ENCODE measurements at places on chromosomes 5 and 9.

GRCh38 chr5:139212486-139212885 is 14.3 kb upstream of the SIL1 start:
- no peak for DNase-seq

GRCh38 chr9:78792745-78793144 is 495.8 kb downstream of the PSAT1 start:
- DNase-seq: no peak

GRCh38 chr5:144548936-144549335 is 378.3 kb downstream of the KCTD16 start:
- no peak for DNase-seq

DNA sequence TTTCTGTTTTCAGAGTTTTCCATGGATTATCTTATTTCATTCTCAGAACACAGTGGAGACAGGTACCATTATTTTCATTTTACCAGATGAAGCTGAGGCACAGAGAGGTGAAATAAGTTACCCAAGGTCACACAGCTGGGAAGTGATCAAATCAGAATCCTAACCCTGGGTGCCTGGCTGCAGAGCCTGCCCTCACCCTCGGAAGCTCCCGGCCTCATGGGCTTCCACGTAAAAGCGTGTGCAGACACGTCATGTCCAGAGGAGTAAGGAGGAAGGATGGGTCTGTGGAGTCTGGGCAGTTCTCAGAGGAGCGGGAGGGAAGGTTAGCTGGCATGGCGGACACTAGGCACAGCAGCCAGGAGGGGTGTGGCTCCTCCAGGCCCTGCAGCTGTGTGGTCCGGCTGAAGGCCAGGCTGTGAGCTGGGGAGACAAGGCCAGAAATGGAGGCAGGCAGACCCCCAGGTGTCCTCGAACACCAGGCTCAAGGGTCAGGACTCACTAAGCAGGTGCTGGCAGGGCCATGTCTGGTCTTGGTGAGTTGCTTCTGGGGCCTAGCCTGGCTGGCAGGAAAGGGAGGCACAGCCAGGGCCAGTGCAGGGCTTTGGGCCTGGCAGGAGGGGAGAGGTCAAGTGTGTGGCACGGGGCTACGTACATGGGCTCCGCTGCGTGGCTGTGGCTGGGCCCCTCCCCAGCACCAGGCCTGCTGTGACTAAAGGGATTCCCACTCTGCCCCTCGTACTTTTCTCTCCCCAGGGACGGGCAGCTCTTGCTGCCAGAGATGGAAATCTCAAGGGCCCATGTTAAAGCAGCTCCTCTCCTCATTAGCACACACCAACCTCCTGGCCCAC is 5.6 kb downstream of the TBC1D9B start:
- DNase-seq: no peak

- peak; percentile 76 for DNase-seq
Measured at GRCh38 chr5:141879941-141880738, 1.9 kb upstream of the PCDH1 start.

- DNase-seq: peak; percentile 75
Measured at GRCh38 chr9:78121488-78121887, 89.9 kb upstream of the GNAQ start.

DNA sequence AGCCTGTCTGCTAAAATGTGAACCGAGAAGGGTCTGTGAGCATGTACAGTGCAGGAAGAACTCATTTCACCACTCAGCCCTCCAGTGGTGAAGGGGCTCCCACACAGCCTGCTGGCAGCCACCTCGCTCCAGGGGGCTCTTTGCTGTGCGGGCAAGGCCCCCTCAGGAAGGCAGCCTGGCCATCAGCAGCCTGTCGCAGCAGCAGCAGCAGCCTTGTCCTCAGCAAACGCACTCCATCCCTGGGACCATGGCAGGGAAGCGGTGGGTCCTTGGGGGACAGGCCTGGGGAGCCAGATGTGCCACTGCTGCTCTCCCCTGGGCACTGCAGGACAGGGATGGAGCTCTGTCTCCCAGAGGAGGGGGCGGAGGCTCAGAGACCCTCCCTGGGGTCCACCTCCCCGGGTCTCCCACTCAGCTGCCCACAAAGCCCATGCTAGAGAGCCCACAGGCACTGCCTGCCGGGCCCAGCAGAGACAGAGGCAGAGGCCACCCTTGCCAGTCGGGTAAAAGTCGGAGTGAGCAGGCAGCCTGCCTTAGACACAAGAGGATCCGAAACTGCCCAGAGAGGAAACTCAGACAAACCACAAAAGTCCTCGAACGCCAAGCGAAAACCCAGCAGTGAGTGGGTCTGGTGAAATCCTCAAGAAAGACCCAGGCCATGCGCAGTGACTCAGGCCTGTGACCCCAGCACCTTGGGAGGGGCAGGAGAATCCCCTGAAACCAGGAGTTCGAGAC is 8.0 kb downstream of the BRD3 start:
- no peak for DNase-seq

- no peak for DNase-seq
Measured at GRCh38 chr9:38107811-38108304, 38.8 kb upstream of the SHB start.

DNA sequence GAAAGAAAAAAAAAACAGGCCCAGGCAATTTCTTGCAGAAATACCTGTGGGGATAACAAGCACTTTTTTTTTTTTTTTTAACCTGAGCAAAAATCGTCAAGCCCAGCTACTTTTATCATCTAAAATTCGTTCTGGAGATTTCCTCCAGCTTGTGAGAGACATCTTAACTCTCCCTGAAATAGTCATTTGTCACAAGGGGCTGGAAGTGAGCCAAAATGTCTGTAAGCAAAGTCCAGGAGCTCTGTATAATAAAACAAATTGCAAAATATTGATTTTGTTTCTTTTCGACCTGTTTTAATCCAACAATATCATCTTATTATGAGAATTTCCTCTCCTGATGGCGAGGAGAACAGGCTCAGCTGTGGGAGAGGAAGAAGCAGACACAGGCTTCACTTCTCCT is 168.4 kb downstream of the TTLL11 start:
- peak; percentile 34 for DNase-seq

DNA sequence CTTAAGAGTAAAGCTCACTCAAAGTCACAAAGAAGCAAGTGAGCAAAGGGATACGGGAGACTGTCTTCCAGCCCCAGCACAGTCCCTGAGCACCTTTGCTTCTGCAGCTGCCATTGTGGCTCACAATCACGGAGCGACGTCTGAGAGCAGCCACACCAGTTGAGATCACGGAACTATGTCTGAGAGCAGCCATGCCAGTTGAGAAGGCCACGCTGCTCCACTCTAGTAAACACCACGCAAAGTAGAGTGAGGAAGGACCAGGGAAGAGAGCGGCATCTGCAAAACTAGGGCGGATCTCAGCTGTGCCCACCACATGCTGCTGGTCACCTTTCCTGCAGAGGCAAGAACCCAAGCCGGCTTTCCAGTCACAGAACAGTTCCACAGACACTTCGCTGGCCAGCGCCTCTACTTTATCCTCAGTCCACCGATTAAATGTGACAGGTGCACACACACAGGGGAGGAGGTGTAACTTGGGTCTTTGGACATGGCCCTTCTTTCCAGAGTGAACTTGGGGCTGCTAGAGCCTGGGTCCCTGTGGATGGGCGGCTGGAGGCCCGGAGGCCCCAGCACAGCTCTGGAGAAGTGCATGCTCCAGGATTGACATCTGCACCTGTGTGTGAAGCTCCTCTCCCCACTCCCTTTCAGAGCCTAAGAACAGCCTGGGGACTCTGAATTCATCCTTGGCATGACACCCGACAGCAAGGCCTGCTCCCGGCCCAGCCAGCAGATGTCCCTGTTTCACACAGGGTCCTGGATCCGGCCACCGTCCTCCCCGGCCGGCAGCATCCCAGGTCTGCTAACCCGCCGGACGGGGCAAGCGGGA is 324.9 kb upstream of the IRX4 start:
- DNase-seq: peak; percentile 7

DNA sequence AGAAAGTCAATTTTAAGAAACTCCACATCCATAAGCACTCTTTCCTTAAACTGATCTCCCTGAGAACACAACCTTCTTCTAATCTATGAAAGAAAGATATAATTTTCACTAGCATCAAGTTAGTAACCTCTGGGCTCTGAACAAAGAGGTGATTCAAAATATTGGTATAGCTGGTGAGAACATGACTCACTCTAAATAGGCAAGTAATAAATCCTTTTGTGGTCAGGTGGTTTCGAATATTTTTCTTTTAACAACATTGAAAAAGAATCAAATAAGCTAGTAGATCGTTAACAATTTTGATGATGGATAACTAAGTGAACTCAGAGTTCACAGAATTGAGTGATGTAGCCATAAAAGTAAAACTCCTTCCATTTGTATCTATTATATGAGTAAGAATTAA is 150.6 kb upstream of the IQGAP2 start:
- no peak for DNase-seq

DNA sequence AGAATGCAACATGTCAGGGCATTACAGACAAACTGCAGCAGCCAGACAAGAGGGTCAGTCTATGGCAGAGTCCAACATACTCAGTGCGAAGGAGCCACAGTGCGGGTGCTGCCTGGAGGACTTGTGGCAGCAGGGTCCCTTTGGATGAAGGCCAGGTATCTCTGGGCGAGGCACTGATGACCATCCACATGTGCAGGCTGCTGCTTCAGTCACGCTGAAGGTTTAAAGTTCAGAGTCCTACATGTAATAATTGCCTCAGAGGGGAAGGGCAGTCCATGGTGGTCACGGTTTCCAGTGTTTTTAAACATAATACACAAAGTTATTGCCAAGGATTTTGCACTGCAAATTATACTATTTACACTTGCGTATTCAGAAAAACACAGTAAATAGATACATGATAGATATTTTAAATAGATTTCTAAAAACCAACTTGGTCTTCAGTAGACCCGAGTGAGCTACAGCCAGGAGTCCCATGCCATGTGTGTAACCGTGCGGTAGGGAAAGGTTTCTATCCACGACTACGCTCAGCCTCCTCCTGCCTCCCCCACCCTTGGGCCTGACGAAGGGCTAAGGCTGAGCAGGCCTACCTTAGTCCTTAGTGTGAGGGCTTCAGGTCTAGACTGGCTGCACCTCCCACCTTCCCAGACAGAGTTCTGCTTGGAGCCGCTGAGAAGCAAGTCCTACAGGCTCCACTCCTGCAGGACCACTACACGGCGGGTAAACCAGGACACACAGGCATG is 76.2 kb downstream of the GPR21 start:
- no peak for DNase-seq

- DNase-seq: no peak
Measured at GRCh38 chr5:56703952-56704351, 111.4 kb upstream of the MAP3K1 start.

- DNase-seq: no peak
Measured at GRCh38 chr9:72305102-72305546, 59.9 kb downstream of the ZFAND5 start.

DNA sequence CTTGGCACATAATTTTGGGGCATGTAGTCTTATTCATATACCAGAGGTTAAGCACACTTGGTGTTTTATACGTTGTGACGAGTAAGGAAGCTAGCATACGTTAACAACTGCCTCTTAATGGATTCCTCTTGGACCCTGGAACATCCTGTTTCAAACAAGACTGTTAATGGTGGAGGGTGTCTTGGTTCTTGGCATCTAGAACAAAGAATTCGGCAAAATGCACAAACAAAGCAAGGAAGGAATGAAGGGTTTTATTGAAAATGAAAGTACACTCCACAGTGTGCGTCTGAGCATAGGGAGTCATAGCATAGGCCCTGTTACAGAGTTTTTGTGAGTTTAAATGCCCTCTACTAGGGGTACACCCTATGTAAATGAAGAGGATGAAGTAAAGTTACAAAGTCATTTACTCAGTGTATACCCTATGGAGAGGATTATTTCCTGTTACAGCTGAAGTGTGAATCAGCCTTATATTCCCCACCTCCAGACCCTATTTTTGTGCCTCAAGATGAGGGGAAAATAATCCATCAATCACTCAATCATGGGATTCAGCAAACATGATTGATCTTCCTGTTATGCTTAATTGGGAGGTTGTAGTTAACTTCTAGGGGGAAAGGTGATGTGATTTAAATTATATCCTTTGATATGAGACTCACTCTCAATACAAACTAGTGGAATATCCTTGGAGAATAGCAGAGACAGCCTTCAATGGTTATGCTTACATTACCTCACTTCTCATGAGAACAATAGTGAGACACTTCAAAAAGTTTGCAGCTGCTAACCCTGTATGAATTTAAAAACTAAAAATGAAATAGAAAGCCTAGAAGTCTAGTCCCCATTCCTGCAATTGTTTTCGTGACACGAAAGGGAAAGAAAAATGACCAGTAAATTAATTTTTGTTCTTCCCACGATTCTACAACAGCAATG is 84.9 kb upstream of the MYO10 start:
- no peak for DNase-seq

GRCh38 chr5:142011572-142012185 is 1.1 kb downstream of the GNPDA1 start:
- DNase-seq: peak; percentile 18

DNA sequence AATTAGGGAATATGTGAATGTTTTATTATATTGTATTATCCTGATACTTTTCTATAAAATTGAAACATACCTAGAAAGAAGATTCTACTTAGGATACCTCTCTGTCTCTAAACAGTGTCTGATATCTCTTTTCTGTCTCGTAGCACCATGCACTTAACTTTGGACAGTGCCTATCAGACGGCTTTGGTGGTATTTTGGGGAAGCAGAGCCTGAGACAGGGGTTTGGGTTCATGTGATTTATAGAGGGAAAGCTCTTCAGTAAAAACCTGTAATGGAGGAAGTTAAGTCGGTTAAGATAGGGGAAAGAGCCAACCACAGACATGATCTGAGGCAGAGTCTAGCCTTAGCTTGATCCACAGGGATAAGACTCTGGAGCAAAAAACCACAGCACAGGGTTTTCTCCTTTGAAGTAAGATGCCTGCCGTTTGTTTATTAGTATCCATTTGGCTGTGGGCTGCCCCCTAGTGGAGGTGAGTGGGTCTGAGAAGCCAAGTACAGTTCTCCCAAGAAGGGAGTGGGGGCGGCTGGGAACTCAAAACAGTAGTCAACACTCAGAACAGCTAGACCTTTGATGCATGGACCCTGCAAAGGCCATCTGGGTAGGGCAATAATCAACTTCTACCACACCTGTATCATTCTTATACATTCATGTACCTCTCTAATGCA is 141.2 kb upstream of the ASTN2 start:
- peak; percentile 66 for DNase-seq

GRCh38 chr9:126953041-126953809 is 38.6 kb downstream of the RALGPS1 start:
- no peak for DNase-seq

DNA sequence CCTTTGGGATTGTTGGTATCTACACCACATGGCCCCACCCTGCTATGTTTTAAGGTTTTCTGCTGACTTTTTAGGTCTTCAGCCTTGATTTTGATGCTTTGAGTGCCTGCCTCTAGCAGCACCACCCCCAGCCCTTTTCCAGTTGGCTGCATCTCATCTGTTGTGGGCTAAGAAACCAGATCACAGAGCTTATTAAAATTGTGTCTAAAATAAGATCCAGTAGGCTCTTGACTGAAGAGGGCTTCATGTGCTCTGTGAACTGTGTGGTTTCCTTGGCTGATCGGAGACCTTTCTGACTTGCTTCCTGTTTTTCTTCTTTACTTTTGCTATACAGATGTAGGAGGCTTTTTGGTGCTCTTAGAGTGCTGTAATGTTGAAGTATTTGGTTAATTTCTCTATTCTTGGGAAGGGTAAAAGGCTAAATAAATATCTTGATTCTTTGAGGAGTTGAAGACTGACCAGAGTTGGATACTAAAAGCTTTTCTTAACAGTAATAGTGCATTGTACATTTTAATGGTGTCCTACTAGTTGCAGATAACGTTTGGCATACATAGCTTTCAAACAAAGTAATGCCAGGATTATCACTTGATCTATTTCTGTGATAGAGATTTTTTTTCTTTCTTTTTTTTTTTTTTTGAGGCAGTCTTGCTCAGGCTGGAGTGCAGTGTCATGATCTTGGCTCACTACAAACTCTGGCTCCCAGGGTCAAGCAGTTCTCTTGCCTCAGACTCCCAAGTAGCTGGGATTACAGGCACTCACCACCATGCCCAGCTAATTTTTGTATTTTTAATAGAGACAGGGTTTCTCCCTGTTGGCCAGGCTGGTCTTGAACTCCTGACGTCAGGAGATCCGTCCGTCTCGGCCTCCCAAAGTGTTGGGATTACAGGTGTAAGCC is 4.5 kb downstream of the UBE2D2 start:
- no peak for DNase-seq

Data from cerebellar cortex (tissue), 1 donor.